ENCODE measurements at places on chromosomes 11 and 22. TPM values are rescaled to one million over a fixed set of nuclear protein-coding genes. Genes with fewer than 3 reads are reported as not detected.

DNA sequence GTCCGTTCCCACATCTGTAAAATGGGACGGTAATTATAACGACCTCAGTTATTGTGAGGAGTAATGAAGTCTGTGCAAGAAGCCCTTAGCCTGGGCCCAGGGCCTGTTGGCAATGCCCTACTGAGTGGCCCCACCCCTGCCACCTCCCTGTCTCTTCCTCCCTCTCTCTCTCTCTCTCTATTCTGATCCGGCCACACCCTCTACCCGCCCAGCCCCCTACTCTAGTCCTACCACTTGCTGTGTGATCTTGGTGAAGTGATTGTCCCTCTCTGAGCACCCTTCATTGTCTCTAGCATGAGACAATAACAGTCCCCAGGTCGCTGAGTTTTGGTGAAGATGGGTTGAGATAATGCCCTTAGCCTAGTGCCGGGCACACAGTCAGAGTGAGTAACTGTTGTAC lies 7.4 kb upstream of the SEC14L6 start:
- no peak for DNase-seq
- H3K4me1 ChIP-seq = no peaks in the 10 kb centered on the region
- no peaks in the 10 kb centered on the region for H3K27me3 ChIP-seq
- no peak overlapping the region for H3K4me3 ChIP-seq
- no peak overlapping the region for H3K27ac ChIP-seq
- no peaks in the 10 kb centered on the region for H3K36me3 ChIP-seq

Gene EMID1
- polyA plus RNA-seq = not detected

Gene MB
- 16,360 TPM for polyA plus RNA-seq

Gene DTX4
- polyA plus RNA-seq = 0.76 TPM

GRCh38 chr22:37918580-37919270 lies 12.6 kb downstream of the MICALL1 start:
- H3K36me3 ChIP-seq = peaks cover 75% of the 10 kb centered on the region
- peak; percentile 45 for DNase-seq
- no peaks in the 10 kb centered on the region for H3K27me3 ChIP-seq
- no peak overlapping the region for H3K4me3 ChIP-seq

DNA sequence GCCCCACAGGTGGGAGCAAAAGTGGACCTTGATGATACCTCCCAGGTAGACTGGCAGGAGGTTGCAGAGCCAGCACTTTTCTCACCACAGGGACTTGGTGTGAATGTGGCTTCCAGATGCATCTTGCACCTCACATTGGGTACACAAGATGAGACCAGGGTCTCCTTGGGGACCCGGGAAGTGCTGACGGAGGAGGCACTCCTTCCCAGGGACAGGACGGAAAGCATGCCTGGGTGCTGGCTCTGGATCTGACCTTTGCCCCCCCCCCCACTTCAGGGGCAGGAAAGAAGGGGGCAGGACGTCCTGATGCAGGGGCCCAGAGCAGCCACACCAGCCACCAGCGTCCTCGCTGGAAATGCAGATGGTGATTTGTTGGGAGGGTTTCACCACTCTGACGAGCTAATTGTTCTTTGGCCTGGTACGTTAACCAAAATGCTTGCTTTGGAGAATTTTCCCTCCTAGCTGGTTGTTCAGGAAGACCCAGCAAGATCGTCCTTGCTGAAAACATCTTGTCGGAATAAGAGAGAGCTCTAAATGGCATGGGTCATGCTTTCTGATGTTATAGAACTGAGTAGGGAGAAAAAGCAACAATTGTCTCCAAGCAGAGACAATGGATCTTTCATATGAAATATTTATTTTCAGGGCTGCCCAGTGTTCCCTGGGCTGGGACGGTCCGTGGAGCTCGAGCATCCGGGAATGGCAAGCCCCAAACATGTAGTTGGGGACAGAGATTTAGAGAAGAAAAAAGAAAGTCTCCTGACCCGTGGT lies 74.4 kb upstream of the PPARA start:
- H3K36me3 ChIP-seq = peaks cover 25% of the 10 kb centered on the region
- peak overlapping the region; percentile 97 for H3K27ac ChIP-seq
- H3K27me3 ChIP-seq = no peaks in the 10 kb centered on the region

Gene CSRP3
- 1,002 TPM for polyA plus RNA-seq

- H3K4me3 ChIP-seq = no peak overlapping the region
- peaks cover 68% of the 10 kb centered on the region for H3K36me3 ChIP-seq
- no peak overlapping the region for H3K27ac ChIP-seq
- no peaks in the 10 kb centered on the region for H3K27me3 ChIP-seq
Measured at GRCh38 chr11:94871491-94872185, 101.7 kb downstream of the CWC15 start.

GRCh38 chr11:61775606-61776554 lies 16.5 kb downstream of the TMEM258 start:
- no peak overlapping the region for H3K27ac ChIP-seq
- no peaks in the 10 kb centered on the region for H3K36me3 ChIP-seq
- no peaks in the 10 kb centered on the region for H3K27me3 ChIP-seq
- no peak overlapping the region for H3K4me3 ChIP-seq

- H3K36me3 ChIP-seq = no peaks in the 10 kb centered on the region
- no peak overlapping the region for H3K27ac ChIP-seq
- no peaks in the 10 kb centered on the region for H3K27me3 ChIP-seq
- DNase-seq = no peak
Measured at GRCh38 chr22:49589301-49589700, 238.4 kb downstream of the BRD1 start.

DNA sequence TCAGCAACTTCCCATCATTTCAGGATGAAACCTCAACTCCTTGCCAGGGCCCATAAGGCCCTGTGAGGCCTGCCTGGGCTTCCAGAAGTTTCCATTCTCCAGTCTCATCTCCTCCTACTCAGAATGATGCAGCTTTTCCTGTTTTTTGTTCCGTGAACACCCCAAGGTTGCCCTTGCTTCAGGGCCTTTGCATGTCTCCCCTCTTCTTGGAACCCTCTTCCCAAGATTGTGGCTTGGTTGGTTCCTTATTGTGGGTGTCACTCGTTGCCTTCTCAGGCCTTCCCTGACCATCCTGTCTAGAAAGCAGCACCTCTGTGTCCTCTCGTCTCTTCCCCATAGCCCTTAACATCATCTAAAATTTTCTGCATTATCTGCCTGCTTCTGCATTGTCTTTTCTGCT lies 23.2 kb upstream of the YWHAH start:
- no peak for DNase-seq
- no peaks in the 10 kb centered on the region for H3K36me3 ChIP-seq

Gene SCGB1A1
- polyA plus RNA-seq = not detected

Gene MS4A6A
- polyA plus RNA-seq = 23.0 TPM

GRCh38 chr11:61994981-61995380 lies 27.5 kb upstream of the FTH1 start:
- no peak overlapping the region for H3K4me3 ChIP-seq
- no peaks in the 10 kb centered on the region for H3K27me3 ChIP-seq
- no peaks in the 10 kb centered on the region for H3K4me1 ChIP-seq
- H3K36me3 ChIP-seq = no peaks in the 10 kb centered on the region
- no peak for DNase-seq
- no peak overlapping the region for H3K27ac ChIP-seq

DNA sequence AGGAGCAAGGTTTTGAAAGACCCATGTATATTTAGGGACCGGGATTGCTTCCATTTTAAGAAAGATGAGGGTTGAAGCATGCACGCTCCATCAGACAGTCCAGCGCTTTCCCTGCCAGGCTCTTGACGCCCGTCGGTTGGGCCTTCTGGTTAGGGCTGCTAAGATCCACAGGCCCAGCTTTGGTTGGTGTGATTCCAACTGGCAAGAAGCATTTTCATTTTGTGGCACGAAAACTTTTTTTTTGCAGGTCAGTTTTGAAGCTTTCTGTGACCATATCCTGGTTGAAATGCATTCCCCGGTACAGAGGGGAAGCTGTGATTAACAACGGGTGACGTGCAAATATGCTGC lies 34.3 kb upstream of the MPPED1 start:
- H3K4me1 ChIP-seq = peaks cover 4% of the 10 kb centered on the region
- H3K27ac ChIP-seq = no peak overlapping the region

DNA sequence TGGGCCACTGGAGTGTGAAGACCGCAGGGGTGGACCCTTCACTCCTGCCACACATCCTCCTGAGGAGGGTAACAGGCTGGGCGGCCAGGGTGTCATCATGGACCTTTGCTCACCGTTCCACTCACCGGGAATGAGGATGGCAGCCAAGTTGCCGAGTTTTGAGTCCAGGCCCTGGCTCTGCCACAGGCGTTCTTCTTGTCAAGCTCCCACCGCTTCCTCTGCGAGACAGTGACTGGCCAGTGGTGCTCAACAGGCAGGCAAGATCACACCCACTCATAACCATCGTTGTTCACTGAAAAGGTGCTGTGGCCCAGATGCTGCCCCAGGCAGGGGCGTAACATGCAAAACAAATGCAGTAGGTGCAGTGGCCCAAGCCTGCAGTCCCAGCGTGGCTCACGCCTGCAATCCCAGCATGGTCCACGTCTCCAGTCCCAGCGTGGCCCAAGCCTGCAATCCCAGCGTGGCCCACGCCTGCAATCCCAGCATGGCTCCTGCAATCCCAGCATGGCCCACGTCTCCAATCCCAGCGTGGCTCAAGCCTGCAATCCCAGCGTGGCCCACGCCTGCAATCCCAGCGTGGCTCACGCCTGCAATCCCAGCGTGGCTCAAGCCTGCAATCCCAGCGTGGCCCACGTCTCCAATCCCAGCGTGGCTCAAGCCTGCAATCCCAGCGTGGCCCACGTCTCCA lies 5.0 kb upstream of the PANX2 start:
- H3K4me3 ChIP-seq = no peak overlapping the region
- peaks cover 9% of the 10 kb centered on the region for H3K27me3 ChIP-seq
- H3K36me3 ChIP-seq = no peaks in the 10 kb centered on the region
- no peaks in the 10 kb centered on the region for H3K4me1 ChIP-seq
- no peak for DNase-seq

DNA sequence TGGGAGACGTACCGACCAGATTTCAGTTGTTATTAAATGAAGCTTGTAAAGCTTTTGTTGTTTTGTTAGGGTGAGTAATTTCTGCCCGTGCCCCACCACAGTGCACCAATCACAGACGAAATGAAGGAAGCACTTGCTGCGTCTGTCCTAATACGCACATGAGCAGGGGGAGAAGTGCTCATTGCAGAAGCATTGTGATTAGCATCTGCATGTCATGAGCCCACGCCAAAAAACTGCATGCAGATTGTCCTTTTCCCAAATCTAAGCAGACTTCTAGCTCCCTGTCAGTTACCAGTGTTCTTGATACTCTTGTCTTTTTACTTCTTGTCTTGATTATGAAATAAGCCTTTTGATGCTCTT lies 15.5 kb downstream of the RBX1 start:
- peaks cover 22% of the 10 kb centered on the region for H3K4me1 ChIP-seq
- no peak for DNase-seq
- H3K36me3 ChIP-seq = peaks cover 85% of the 10 kb centered on the region
- H3K27me3 ChIP-seq = no peaks in the 10 kb centered on the region

GRCh38 chr11:29676993-29677392 lies 339.8 kb downstream of the KCNA4 start:
- H3K27me3 ChIP-seq = no peaks in the 10 kb centered on the region
- H3K27ac ChIP-seq = no peak overlapping the region
- H3K36me3 ChIP-seq = no peaks in the 10 kb centered on the region
- no peak for DNase-seq
- no peak overlapping the region for H3K4me3 ChIP-seq

DNA sequence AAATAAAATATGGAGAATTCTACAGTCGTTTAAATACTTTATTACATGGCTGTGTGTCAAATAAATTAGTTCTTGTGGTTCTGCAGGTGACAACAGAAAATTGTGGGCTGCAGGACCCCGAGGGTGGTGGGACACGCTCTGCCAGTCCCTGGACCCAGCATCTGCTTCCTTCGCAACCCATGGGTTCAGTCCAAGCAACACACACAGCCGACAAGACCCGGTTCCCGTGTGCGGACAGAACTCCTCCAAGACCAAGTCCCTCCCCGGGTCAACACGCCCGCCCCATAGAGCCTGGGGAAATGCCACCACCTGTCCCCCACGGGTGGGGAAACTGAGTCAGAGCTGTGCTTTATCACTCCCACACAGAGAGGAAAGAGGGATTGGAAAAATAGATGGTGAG lies 238.9 kb downstream of the BRD1 start:
- DNase-seq = no peak
- H3K27me3 ChIP-seq = no peaks in the 10 kb centered on the region
- H3K4me1 ChIP-seq = no peaks in the 10 kb centered on the region
- H3K4me3 ChIP-seq = no peak overlapping the region

Gene LMO1
- 0.42 TPM for polyA plus RNA-seq

Gene PRDX5
- polyA plus RNA-seq = 385 TPM

Gene CYB561A3
- 7.6 TPM for polyA plus RNA-seq
